ENCODE measurements at places on chromosomes 4 and X.

DNA sequence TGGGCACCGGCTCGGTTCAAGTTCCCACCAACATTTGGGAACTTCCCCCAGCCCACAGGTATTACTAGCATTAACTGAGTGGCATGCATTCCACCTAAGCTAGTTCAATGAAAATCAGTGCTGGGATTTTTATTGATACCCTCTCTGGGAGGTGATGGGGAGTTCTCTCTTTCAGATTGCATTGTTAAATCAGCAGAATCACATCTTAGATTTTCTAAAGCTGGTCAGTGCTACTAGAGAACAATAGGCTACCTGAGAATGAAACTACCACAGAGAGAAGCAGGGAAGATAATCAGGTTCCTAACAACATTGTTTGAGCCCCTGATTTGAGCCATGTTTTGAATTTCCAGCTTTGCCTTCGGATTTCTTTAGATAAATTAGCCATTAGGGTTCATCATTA is 16.0 kb downstream of the EPGN start:
- DNase-seq = no peak

GRCh38 chr4:172815499-172816164 is 353.0 kb upstream of the GALNT7 start:
- DNase-seq = no peak

DNA sequence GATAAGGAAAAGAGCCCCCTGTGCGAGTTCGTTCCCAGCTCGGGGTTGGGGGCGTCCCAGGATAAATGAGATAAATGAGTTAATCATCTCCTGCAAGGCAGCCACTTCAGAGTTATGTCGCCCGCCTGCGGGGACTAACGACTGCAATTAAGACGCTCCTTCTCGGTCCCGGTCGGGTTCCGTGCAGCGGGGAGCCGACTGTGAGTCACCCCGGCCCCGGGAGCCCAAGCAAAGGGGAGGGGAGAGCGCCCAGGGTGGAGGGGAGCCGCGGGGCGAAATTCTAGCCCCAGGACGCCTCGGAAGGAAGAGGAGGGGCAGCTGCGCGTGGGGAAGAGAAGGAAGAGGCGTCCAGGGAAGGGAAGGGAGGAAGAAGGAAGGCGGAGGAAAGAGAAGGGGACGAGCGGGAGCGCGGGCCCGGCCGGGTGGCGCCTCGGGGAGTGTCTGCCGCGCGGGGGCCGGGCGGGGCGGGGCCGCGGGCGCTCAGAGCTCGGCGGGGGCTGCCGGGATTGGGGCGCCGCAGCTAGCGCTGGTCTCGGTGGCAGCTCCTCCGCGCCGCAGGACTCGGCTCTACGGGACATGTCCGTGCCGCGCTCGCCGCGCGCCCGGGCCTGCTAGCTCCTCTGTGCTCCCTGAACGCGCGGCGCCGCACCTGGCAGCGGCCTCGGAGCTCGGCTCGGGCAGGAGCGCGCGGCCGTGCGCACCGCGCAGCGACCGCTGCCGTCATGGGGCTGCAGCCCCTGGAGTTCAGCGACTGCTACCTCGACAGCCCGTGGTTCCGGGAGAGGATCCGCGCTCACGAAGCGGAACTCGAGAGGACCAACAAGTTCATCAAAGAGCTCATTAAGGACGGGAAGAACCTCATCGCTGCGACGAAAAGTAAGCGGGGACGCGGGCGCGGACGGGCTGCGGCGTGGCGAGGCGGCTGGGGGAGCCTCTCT is at the start of gene ARHGAP10:
TSS of gene ARHGAP10 (plus strand) at position 509 of the 938 bp plus-strand sequence. CDS start at position 723, 214 bp downstream.
- DNase-seq = peak; percentile 55

DNA sequence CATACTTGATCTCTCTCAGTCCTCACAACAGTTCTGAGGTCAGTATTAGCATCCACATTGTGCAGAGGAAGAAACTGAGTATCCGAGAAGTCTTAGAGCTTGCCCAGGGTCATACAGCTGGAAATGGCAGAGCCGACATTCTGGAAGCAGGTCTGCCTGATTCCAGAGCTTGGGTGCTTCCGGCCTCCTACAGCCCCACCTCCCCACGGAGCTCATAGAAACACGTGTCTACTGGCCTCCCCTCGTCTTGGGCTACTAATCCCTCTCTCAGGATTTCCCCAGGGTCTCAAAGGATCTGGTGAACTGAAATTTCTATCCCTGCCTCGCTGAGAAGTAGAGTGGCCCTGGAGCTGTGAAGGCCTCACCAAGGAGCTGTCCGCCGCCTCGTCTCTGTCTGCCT is 12.0 kb upstream of the KDM5C start:
- DNase-seq = no peak

DNA sequence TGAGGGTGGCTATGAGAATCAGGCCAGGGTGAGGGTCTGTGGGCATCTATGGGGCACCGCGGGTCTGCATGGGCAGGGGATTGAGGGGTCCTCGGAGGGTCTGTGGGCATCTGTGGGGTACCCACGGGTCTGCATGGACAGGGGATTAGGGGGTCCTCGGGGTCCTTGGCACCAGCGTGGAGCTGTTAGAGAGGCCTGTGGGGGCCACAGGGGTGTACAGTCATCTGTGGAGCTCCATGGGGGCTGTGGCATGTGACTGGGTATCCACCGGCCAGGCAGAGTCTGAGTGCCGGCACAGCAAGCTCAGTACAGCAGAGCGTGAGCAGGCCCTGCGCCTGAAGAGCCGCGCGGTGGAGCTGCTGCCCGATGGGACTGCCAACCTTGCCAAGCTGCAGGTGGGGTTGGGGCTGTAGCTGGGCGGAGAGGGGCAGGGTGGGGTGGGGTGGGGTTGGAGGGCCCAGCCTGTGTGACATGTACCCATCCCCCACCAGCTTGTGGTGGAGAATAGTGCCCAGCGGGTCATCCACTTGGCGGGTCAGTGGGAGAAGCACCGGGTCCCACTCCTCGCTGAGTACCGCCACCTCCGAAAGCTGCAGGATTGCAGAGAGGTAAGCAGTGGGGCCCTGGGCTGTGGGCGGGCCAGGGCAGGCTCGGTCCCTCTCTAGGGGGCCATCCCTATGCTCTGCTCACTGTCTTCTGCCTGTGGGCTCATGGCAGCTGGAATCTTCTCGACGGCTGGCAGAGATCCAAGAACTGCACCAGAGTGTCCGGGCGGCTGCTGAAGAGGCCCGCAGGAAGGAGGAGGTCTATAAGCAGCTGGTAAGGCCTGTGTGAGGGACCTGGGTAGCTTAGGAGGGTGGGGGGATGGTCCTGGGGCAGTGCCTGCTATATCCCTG is 12.9 kb downstream of the CCDC22 start:
- DNase-seq = no peak

- DNase-seq = no peak
These were observed 75.8 kb downstream of the NPNT start for GRCh38 chr4:105971036-105971435.

DNA sequence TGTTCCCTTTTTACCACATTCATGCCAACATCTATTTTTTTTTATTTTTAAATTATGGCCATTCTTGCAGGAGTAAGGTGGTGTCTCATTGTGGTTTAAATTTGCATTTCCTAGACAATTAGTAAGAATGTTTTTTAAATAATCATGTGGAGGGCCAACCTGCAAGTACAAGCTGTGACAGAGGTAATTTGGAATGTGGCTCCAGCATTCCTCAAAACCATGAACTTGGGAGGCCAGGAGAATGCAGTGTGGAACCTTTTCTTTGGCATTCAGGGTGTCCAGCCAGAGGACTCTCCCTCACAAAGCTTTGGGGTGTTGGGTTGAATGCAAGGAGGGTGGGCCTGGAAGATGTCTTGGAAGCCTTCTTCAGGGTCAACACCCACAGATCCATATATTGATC is 7.3 kb upstream of the TMEM185A start:
- no peak for DNase-seq

GRCh38 chrX:53494436-53494835 is 60.3 kb upstream of the HSD17B10 start:
- no peak for DNase-seq

DNA sequence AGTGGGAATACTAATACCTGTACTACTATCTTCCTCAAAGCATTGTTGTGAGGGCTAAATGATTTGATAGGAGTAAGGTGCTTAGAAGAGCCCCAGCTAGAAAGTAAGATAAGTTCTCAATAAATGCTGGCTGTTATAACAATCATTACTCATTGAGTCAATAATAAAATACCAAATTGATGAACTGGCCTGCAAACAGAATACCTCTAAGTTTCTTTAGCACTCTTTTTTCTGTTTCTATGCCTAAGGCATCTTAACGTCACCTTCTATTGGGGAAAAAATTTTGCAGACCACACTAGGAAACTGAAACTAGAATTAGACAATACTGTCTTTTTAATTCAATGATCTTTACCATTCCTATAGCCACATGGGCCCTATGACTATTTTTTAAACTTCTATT is 1.2 kb downstream of the CLTRN start:
- no peak for DNase-seq

- DNase-seq = no peak
These were observed 150.1 kb downstream of the AR start for GRCh38 chrX:67693928-67694327.

DNA sequence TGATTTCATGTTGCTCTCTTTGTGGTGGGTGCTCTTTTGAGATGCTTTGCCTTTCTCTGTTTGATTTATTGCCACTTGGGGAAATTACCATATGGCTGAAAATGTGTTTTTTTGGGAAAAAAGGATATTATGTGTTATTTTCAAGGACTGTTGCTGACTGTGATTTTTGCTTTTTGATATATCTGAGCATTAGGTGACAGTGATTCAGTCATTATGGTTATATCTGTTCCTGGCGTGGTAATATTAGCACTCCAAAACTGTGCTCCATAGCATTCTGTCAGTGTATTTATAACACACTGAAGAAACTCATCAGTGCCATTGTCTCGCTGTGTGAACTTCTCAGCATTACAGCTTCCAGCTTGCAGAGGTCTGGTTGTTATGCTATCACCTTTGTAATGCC is 73.8 kb downstream of the PHEX start:
- no peak for DNase-seq

DNA sequence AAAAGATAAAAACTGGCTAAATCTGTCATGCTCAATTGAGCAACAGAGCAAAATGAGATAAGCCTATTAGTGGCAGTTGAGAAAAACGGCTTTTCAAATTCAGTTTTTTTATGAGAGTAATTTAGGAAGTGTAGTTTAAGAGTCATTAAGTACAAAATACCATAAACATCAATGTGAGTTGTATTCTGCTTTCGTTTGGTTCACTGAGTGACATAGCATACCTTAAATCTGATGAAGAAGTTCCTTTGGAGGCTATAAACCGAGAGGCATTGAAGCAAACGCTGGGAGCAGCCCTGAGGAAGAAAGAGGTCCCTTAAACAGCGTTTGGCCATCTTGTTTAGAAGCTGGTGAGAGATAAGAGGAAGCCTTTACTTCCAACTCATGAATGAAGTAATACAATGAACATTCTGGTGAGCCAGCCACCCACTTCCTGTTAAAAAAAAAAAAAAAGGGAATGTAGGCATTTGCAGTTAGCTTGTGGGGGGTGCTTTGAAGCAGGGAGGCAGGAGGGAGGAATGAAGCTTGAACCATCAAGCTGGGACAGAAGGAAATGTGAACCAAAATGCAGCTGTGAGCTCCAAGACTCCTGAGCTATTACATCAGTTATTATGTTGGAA is 132.3 kb downstream of the ZNF330 start:
- no peak for DNase-seq

DNA sequence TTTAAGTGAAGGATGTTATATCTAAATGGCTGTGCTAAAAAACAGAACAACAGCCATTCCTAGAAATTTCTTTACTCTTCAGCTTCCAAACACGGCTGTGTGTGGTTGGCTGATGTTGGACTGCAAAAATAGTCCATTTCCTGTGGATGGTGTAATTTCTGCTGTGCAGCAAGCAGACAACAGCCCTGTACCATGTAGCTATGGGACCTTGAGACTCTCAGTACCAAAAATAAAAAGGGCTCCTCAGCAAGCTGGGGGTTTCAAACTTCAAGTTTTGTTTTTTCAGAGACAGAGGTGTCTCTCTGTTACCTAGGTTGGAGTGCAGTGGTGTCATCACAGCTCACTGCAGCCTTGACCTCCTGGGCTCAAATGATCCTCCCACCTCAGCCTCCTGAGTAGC is 18.1 kb downstream of the CD40LG start:
- DNase-seq = no peak

GRCh38 chr4:118969359-118969758 is 80.7 kb downstream of the SYNPO2 start:
- no peak for DNase-seq

GRCh38 chr4:84920617-84921016 is 45.9 kb downstream of the WDFY3 start:
- DNase-seq = no peak

DNA sequence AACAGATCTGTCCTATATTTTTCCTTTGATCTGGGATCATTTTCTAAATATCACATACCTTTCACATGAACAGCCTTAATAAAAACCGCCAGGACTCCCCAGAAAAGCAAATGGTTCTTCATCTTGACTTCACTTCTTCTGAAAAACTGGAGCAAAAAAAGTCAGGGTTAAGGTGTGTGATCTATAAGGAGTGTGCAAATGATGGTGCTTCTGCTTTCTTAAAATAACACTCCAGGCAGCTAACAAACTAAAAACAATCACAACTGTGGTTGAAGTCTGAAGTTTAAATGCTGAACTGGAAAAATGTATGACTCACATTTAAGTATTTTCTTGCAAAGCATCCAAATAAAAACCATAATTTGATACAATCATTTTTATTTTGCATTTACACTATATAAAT is at the start of gene JCHAIN:
TSS of gene JCHAIN (minus strand) at position 140 of the 400 bp plus-strand sequence. CDS start at position 122, 18 bp downstream.
- no peak for DNase-seq

- no peak for DNase-seq
These were observed 88.0 kb upstream of the CBR4 start for GRCh38 chr4:169098054-169098497.

- DNase-seq = no peak
These were observed 269.4 kb upstream of the FAT4 start for GRCh38 chr4:125045311-125045710.

DNA sequence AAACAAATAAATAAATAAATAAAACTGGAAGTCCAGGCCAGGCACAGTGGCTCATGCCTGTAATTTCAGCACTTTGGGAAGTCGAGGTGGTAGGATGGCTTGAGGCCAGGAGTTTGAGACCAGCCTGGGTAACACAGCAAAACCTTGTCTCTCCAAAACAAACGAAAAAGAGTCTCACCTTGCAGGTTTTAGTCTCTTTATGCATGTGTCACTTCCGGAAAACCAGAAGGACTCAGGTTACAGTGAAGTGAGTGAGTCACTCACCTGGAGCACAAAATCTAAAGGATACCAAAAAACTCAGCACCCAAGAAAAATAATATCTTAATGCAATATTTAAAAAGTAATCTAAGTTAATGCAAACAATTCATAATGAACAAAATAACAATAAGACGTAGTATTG is 20.1 kb upstream of the SLC34A2 start:
- no peak for DNase-seq

GRCh38 chr4:90995996-90996395 is 868.8 kb downstream of the CCSER1 start:
- DNase-seq = no peak

DNA sequence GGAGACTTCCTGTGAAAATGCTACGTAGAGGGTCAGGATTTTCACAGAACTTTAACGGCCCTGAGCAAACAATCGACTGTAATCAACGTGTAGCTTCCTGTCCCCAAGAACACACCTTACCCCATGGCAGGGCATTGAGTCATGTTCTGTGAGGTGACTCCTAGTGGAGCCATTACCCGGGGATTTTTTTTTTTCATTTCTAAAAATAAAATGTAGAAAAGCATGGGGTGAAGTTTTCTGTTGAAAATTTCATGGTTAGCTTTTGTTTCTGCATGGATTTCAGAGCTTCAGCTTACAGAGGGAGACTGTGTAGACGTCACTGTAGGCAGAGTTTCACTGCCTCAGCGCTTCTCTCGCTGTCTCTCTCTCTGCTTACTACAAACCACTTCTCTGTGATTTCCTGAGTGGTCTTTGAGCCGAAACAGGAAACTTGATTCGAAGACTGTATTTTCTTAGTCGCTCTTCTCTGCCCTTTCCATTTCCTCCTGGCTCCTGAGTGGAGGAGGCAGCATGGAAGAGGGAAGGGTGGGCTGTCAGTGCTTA is 111.7 kb downstream of the NFKB1 start:
- DNase-seq = peak; percentile 20
